ENCODE measurements at places on chromosomes 5 and 9.

DNA sequence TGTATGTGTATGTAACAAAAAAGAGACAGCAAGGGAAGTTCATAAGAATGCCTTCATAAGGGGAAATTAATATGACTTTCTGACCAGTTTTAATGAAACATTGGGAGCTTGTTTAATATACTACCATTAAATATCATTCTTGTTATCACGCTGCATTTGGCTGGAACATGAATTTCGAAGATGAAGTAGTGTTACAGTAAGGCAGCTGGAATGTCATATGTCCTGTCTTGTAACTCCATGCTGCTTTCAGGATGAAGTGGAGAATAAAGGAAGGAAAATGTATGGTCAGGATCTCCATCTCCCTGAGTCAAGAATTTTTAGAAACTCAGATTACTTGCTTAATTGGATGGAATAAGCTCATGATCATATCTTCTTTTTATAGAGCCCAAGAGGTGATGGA lies 61.5 kb upstream of the DMAC1 start:
- no peak for DNase-seq

DNA sequence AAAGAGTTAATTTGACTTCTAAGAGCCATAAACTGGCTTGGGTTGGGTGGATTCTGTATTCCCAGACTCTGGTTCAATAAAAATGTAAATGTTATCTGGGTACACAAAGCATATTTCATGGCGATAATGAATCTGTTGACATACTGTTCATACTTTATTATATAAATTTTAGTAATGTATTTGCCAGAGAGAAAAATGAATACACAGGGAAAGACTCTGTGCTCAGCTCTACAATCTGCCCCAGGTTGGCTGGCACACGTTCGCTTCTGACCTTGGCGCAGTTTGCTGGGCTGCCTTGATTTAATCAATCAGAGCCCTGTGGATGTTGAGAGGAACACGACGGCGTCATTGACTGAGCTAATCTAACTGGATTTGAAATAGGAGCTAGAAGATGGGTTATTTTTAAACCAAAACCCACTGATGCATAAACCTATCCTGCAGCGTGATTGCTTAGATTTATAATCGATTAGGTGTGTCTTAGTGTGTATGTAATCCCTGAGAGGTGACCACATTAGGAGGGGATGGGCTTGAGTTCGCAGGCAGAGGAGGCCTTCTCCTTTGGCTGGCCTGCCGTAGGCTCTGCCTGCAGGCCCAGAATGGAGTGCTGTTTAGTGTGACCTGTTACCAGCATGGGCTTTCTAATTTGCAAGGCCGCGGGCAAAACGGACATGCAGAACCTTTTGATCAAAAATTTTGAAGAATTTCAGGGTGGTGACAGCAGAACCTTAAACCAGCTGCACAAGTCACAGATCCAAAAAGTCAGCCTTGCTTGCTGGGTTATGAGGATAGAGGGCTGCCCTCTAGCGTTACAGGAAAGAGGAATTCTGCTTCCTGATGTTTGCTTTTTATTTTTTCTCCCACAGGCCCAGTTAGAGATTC lies 3.9 kb upstream of the ADCY2 start:
- DNase-seq: no peak

DNA sequence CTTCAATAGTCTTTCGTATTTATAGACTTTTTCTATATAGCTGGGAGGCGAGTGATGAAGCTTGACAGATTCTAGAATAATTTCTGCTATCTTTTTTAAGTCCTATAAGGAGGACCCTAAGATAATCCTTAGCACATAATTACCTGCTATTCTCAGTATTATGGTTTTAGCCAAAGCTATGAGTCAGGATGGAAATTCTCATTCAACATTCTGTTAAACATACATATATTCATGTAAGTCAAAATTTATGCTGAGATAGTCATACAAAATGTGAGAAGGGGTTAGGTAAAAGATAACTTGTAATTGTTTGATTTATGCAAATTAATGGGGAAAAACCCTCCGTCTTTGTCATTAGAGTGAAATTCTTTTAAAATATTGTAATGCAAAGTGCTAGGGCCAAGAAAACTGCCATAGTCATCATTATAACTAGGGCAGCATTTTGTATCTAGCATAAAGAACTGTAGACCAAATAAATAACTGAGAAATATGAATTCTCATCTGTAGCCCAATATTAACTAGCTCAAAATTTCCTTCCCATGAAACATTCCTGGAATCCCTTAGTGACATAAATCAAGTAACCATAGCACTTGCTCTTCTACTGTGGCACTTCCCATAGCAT lies 118.5 kb downstream of the MRPS30 start:
- no peak for DNase-seq

- no peak for DNase-seq
Observed at GRCh38 chr5:92780057-92780456, 801.0 kb downstream of the NR2F1-AS1 start.

GRCh38 chr5:55162666-55163065 lies 2.7 kb downstream of the GPX8 start:
- no peak for DNase-seq

DNA sequence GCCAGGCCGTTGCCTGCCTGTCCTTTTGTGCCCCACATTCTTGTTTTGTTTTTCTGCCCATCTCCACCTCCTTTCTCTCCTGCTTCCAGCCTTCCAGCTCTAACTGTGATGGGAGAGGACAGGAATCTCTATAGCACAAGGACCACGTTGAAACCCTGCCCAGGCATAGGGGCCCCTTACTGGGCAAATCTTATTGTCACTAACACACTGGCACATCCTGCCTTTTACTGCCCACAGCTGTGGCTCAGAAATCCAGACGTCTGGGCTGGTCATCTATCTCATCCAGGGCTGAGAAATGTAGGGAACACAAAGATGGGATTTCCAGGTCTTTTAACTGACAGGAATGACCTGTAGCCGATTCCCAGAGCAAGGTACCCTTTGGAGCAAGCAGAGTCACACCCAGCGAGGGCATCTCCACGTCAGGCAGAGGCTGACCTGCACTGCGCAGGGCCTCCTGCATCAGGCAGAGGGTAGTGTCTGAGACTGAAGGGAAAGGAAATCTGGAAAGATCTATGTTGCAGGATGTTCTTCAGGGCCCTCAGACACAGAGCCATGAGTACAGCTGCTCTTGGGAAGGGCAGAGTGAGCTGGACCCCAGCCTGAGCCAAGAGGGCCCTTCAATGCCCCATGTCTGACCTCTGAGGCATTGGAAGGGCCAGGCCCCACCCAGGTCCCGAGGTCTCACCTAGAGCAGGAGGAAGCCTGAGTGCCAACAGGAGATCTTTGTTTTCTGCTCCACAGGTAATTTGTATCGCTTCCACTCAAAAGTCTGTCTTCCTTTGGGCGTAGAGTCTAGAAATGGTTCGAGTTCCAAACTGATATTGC lies 278.8 kb downstream of the FSTL4 start:
- DNase-seq: no peak

DNA sequence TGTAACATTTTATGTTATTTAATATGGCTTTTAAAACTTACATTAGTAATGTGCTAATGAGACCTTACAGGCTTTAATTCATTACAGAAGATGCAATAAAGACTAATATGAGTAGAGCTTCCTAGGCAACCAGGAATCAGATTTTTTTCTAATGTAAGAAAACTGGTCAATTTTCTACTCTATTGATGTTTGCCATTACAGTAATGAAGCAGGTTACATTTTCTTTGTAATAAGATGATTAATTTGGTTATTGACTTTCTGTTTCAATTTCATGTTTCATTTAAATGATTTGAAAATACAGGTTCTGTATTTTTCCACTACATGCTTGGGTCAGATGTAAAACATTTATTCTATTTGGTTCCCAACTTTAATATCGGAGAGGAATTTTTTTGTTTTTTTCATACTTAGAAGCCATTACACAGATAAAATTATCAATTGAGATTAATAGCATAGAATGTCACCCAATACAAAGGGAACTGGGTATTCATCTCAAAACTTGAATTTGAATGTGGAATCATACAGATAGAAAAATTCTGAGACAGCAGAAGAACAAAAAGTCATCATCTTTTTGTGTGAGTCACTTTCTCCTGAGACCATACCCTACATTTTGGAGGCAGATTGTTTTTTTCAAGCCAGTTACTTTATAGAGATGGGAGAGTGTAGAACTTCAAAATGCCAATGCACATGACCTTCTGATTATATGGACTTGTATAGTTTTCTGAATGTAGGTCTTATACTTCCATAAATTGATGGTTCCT lies 133.6 kb upstream of the HMHB1 start:
- no peak for DNase-seq

DNA sequence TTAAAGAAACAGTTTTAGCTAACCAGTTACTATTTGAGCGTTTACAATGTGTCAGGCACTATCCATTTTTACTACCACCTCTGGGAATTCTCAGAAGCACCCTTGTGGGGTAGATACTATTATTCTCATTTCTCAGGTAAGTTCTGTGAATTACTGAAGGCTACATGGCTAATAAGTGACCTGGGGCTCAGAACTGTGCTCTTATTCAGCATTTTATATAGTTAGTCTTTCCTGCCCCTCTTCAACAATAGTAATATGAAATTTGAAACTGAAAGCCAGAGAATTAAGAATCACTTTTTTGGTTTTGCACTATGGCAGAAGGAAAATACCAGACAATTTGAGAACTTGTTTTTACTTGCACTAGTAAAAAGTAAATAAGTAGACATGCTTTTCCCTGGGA lies 11.8 kb downstream of the ELL2 start:
- DNase-seq: no peak

Measured in activated CD4-positive, alpha-beta T cell treated with anti-CD3 and anti-CD28 coated beads, Interleukin-2, amount 50 U/mL, for 24 hours (primary cell).